NCI-H2081 treated with DMSO at 0.1 percent for 48 hours (cell line): ENCODE measurements at places on chromosomes 12 and 14.

- no peak for DNase-seq
These were observed 58.3 kb upstream of the ISM2 start for GRCh38 chr14:77556946-77557345.

DNA sequence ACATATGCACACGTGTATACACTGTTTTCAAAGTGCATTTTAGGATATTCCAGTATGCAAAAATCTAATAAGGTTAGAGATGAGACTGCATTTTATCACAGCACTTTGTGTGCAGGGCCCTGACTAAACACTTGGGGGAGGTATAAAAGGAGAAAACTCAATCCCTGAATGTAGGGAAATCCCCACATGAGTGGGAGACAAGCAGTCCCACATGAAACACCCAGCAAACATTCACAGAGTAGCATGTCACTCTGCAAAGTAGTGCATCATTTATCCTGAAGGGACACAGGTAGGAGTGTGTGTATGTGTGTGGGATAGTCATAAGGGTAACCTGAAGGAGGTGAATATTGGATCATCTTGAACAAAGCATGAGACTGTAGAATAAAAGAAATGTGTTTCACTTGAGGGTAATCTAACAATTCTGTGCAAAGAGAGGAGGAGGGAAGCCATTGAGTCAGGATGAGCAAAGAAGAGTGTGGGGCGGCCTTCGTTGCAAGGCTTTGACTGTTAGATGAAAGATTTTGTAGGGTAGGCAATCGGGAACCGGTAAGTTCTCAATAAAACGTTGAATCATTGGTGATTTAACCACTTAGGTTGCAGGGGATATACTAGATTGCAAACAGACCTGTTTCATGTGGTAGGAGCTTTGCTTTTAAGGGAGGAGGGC lies 2.9 kb downstream of the PRPF40B start:
- no peak for DNase-seq

- no peak for DNase-seq
These were observed 72.8 kb downstream of the TAOK3 start for GRCh38 chr12:118299791-118300460.

GRCh38 chr12:3777206-3777809 lies 24.4 kb upstream of the CRACR2A start:
- DNase-seq = peak; percentile 39

DNA sequence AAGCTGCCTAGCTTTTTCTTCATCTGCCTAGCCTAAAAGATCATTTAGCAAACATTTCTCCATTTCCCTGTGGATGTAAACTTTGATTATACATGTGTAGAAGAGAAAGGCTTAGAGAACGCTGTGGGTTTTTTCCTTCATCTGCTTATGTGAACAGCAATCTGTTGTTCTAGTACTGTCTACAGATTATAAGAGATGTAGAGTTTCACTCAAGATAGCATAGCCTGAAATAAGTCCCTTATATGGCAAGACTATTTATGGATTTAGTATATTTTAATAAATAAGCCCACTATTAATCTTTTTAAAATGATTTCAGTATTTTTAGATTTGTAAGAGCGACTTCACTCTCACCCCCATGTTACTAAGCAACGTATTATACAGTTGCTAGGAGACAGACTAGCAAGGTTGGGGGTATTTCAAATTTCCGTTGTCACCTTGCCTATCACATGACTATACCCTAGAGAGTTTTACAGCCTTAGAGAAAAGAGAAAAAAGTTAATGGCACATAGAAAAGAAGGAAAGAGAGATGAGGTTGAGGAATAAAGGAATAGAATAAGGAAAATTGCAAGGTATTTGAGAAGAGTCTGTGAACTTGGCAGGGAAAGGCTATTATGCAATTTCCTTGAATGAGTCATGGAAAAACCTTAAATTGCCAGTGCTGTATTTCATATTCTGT lies 12.2 kb upstream of the TUBA1A start:
- peak; percentile 90 for DNase-seq

GRCh38 chr12:88951860-88952561 lies 371.7 kb upstream of the KITLG start:
- no peak for DNase-seq

GRCh38 chr14:87175175-87175574 lies 817.8 kb downstream of the GALC start:
- no peak for DNase-seq

DNA sequence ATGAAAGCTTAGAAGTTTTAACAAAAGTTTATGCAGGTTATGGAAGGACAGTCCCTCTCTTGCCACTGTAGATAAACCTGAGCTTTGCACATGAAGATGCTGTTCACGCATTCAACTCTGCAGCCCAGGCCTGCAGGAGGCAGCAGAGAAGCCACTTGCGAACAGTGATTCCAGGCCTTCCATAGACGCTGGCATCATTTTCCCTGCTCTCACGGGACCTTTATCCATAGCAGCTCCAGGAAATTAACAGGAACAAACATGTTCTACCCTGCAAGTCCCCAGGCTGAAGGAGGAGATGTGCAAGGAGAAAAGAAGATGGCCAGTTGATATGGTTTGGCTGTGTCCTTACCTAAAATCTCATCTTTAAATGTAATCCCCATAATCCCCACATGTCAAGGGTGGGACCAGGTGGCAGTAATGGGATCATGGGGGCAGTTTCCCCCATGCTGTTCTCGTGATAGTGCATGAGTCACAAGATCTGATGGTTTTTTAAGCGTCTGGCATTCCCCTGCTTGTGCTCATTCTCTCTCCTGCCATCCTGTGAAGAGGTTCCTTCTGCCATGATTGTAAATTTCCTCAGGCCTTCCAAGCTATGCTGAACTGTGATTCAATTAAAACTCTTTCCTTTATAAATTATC lies 2.0 kb downstream of the ERP27 start:
- no peak for DNase-seq

DNA sequence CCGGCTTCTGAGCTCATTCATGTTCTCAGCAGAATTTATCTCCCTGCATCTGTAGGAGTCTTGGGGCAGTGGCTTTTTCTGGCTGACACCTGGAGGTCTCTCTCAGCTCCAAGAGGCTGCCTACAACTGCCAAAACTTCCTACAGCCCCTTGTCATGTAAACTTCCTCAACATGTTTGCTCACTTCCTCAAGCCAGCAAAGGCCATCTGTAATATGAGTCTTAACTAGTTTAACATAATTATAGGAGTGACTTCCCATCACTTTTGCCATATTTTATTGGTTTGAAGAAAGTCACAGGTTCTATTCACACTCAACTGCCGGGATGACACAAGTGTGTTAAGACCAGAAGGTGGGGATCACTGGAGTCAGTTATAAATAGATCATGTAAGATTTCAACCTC lies 194.0 kb downstream of the VRK1 start:
- DNase-seq = no peak

GRCh38 chr12:75699251-75699650 lies 187.8 kb upstream of the KRR1 start:
- DNase-seq = no peak

DNA sequence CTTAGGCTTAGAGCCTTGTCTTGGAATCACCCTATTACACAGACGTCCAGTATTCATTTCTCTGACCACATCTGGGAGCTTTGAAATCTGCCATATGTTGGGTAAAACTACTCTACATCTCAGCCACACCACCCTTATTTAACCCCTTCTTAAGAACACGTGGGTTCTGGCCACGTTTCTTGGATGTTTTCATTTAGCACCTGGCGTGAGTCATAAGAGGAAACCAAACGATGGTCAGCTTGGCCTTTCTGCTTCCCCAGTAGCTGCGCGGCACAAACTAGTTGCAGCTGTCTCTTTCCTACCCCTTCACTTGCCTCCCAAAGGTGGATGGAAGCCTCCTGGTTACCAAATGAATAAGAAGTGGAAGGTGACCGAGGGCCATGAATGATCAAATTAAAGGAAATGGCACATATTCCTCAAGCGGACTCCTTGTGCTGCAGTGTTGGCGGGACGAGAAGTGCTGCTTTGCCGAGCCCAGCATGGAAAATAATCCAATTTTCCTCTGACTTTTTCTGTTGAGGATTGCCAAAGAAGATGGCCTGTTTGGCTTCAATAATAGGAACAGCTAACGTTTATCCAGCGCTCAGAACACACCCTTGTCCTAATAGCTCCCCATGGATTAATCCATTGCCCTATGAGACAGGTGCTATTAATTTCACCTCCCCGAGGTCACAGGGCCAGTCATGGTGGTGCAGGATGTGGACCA lies 154.1 kb downstream of the ZNF664 start:
- DNase-seq = no peak

- DNase-seq = no peak
These were observed 5.2 kb upstream of the VDR start for GRCh38 chr12:47909839-47910465.

- no peak for DNase-seq
These were observed at the start of gene RNASE13 for GRCh38 chr14:21034707-21035106. RNASE13 (minus strand) TSS chr14:21034807; CDS start chr14:21034288, 519 bp downstream.

DNA sequence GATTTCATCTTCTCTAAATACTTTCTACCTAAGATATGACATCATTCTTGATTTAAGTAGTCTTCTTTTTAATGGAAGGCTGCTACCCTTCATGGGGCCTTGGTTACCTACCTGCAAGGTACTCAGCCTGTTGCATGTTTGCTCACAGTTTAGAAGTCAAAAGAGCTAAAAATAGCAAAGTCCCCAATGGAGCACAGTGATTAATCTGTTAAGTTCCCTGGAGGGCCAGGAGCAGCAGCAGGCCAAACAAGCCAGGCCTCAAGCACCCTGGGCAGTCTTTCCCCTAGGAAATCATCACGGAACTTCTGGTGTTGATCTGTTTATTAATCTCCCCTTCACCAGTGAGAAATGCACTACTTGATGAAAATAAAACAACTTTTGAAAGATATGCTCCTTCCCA lies 24.0 kb upstream of the SLC8A3 start:
- DNase-seq = no peak

GRCh38 chr14:46322076-46322475 lies 329.5 kb downstream of the RPL10L start:
- DNase-seq = no peak

- DNase-seq = no peak
These were observed 105.8 kb downstream of the AVPR1A start for GRCh38 chr12:63045020-63045860.

- no peak for DNase-seq
These were observed 16.9 kb downstream of the CDK17 start for GRCh38 chr12:96383371-96383770.

GRCh38 chr14:39217214-39217879 lies 16.4 kb upstream of the MIA2 start:
- no peak for DNase-seq

- no peak for DNase-seq
These were observed 1.2 kb upstream of the SRGAP1 start for GRCh38 chr12:63843254-63843720.

GRCh38 chr14:32494609-32495434 lies 165.7 kb downstream of the AKAP6 start:
- no peak for DNase-seq

GRCh38 chr12:52644078-52644415 lies 8.0 kb downstream of the KRT2 start:
- DNase-seq = no peak

- DNase-seq = no peak
These were observed 109.7 kb downstream of the ZNF664 start for GRCh38 chr12:124082687-124083086.

DNA sequence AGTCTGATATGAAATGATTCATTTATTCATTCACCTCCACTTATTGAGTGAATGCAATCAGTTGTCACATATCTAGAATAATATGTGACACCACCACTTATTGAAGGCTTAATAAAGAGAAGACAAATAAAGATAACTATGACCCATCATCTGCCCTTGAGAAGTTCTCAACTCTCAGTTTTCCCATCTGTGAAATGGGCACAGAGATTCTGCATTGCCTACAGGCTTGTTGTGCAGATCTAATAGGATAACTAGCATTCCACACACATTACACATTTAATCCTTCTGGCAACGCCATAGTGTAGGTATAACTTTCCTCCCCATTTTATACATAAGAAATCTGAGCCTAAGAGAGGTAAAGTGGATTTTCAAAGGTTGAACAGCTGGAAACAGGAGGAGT lies 84.2 kb upstream of the FICD start:
- DNase-seq = no peak

GRCh38 chr14:77007183-77007974 lies 21.1 kb downstream of the IRF2BPL start:
- no peak for DNase-seq

DNA sequence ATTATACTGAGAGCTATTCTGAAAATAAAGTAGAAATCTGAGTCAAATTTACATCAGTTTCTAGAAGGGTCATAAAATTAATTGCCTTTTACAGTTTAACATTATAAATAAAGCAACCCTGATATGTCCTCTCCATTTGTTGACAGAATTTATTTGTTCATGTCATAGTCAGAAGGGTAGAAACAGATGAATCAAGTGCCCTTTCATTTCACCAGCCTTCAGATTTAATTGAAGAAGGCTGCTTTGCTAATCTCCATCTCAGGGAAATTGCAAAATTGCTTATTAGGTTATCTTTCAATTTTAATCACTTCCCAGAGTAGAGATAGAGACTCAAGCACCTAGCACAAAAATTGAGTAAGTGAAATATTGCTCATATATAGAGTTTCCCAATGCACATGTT lies 76.8 kb downstream of the ATXN7L3B start:
- no peak for DNase-seq

DNA sequence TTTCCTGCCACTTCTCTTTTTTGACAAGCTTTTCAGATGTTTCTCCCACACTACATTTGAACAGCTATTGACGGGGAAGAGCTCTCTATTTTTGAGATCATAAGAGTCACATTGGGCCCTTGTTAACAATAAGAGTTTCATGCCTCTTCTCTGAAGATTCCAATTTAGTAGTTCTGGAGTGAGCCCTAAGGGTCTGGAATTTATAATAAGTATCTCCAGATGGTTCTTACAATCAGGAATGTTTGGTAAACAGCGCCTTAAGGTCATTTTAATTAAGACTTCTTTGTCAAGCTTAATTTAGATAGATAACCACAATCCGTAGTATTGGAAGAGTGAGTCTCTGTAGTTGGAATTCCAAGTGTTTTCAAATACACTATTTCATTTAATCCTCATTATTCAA lies 60.6 kb upstream of the HECTD1 start:
- DNase-seq = no peak

DNA sequence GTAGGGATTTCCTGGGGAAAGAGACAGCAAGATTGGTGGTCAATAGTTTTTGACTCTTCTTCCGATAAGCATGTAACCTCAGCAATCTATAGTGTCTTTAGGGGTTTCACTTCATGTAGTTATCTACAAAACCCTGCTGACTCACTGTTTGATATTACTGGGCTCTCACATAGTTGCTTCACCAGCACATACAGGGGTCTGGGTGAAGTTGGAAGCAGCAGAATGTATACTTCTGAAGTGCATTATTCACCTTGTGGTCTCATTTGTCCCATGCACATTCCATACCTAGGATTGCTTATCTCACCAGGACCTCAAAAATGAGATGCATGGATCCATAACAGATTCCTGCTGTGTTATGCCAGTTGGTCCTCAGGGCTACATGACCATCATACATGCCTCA lies 280.0 kb downstream of the LRIG3 start:
- DNase-seq = no peak

DNA sequence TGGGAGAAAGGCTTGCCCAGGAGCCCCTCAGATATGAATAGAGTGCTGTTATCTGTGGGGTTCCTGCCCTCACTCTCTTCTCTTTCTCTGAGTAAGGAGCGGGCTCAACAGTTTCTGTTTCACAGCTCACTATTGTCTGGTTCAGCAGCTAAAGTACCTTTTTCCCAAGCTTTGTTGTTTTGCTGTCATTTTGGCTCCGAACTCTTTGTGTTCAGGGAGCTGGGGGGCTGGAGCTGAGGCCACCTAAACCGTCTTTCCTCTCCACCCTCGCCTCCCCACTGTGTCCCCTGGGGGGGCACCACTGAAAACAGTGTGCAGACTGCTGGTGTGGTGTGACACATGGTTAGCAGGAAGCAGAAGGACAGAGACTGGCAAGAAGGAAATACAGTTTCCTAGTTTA lies 51.4 kb downstream of the FBXW8 start:
- DNase-seq = no peak

GRCh38 chr12:47270782-47271664 lies 191.3 kb upstream of the AMIGO2 start:
- DNase-seq = no peak
